ENCODE measurements at places on chromosomes 13 and 19.
A peak's percentile ranks its signal among the peaks of the same experiment; 100 is the strongest.

- no peak for DNase-seq
These were observed 164.2 kb downstream of the ABCC4 start for GRCh38 chr13:95137096-95137495.

DNA sequence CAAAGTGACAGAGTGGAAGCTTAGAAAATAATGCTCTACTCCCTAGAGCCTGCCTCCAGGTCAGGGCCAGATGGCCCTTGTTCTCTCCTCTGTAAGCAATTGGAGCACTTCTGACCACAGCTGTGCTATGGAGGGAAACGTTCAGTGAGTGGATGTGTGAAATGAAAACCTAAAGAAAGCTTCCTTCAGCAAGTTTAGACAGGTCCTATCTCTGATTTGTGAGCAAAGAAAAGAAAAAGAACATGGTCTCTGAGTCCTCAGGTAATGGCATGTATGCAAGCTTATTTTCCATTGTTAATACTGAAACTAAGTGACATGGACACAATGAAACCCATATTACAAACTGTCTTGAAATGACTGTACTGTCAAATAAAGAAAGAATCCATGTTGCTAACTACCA, 1486.8 kb downstream of the EFNB2 start:
- no peak for DNase-seq

DNA sequence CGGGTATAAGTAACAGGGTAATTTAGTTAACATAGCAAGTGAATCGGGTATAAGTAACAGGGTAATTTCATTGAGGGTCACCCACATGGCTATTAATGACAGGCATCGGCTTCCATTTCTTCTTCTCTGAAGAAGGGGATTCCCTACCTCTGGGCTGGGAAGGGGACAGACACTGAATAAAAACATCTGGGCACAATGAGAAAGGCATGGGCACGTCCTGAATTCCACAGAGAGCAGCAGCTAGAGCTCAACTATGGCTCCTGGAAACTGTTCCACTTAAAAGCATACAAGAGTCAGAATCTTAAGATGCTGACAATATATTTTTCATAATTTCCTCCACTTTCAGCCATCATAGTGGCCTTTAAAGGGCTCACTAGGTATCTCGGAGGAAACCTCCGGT, 51.8 kb downstream of the CRYL1 start:
- DNase-seq = no peak

DNA sequence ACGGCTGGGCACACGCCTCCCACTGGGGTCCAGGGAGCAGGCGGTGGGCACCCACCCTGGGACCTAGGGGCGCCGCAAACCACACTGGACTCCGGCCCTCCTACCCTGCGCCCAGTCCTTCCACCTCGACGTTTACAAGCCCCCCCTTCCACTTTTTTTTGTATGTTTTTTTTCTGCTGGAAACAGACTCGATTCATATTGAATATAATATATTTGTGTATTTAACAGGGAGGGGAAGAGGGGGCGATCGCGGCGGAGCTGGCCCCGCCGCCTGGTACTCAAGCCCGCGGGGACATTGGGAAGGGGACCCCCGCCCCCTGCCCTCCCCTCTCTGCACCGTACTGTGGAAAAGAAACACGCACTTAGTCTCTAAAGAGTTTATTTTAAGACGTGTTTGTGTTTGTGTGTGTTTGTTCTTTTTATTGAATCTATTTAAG, 1.6 kb downstream of the JUNB start:
- no peak for DNase-seq

GRCh38 chr13:111402441-111402840, 82.0 kb downstream of the TEX29 start:
- DNase-seq = no peak

DNA sequence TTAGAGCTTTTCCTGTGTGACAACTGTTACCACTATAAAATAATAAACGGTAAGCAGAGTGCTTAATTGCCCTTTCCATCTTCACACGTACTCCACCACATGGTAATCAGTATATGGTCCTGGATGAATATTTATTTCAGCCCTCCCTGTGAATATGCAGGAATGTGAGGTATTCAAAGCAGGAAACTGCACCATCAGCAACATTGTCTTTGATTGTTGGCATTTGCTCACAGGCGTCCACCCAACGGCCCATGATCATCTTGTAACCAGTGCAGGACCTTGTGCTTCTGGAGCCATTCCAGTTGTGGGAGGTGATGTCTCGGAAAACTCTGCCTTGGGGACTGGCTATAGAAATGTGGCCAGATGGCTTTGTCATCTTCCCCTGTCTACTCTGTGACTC, 132.6 kb downstream of the COG6 start:
- DNase-seq = no peak

DNA sequence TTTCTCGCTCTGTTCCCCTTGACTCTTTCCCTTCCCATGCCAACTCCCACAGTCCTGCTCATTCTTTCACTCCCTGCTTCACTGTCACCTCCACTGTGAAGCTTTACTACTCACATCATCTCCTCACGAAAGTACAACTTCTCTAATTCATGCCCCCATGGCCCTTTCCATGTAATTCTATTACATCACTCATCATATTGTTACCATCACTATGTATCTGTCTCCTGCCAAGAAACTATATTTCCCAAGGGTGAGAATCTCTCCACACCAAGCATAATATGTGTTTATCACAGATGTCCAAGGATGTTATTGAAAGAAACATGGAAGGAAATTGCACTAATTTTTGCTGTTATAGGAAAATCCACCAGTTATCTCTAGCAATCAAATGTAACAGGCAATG, 37.2 kb upstream of the LRCH1 start:
- no peak for DNase-seq

GRCh38 chr19:54905803-54906511, at the start of gene NCR1:
Gene NCR1 (plus strand): TSS chr19:54906148. CDS start chr19:54906188, 40 bp downstream.
- peak; percentile 15 for DNase-seq

- no peak for DNase-seq
These were observed 13.9 kb upstream of the MADCAM1 start for GRCh38 chr19:482186-483041.
